AG09309 (cell line): ENCODE measurements at places on chromosomes 5 and 9.
A peak's percentile ranks its signal among the peaks of the same experiment; 100 is the strongest.

DNA sequence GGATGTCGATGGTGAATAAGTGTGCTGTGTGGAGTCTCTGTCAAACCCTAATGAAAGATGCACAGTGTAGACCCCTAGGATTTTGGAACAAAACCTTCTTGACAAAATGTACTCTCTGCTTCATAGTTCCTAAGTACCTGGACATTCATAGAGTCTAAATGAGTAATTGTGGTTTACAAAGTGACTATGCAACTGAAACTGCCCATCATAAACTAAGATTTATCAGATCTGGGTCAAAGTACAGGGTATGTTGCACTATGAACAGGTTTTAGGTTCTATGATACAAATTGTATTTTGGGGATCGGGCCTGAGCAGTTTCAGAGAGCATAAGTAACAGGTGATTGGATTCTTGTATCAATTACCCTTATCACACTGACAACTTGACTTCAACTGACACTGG, 79.4 kb downstream of the LURAP1L start:
- DNase-seq = no peak

GRCh38 chr9:114856942-114857315, 51.1 kb upstream of the TNFSF15 start:
- DNase-seq = no peak

DNA sequence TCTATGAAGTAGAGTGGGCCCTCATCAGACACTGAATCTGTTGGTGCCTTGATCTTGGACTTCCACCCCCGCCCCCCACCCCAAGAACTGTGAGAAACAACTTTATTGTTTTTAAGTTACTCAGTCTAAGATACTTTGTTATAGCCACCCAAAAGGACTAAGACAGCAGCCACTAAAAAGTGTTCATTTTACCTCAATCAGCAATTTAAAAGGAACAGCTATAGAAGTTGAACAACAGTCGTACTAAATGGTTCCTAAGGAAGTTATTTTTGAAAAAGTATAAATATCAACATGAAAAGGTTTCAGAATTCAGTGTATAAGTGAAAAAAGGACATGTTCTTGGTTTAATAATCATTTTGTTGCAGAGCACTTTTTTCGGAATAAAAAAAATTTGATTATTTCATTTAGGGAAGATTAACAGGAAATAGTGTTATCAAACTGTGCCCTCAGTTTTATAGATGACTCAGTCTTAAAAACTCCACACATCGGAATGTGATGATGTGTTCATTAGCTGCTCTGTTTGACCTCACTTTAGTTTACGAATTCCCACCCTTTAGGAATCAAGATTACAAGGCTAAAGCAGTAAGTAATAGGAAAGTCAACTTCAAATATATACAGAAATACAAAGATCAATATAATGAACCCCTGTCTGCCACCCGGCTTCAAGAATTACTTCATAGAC, 71.2 kb downstream of the MTAP start:
- DNase-seq = no peak

- DNase-seq = no peak
These were observed 49.5 kb downstream of the AGXT2 start for GRCh38 chr5:34998058-34998789.

- DNase-seq = no peak
These were observed 70.4 kb downstream of the RAPGEF1 start for GRCh38 chr9:131669269-131670157.

DNA sequence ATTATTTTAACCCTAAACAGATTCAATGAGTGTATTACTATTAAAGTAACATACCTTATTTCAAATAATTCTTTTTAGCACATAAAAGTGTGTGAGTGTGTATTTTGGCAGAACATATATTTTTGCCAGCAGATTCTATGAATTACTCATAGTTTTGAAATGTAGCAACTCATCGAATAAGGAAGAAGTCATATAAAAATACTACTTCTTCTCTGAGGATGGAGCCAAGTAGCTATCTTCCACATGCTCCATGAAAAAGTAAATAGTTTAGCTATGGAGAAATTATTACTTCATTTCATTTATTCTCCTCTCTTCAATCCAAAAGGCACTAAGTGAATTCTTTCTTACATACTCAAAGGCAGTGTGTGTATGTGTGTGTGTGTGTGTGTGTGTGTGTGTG, 1090.4 kb upstream of the CDH6 start:
- no peak for DNase-seq

DNA sequence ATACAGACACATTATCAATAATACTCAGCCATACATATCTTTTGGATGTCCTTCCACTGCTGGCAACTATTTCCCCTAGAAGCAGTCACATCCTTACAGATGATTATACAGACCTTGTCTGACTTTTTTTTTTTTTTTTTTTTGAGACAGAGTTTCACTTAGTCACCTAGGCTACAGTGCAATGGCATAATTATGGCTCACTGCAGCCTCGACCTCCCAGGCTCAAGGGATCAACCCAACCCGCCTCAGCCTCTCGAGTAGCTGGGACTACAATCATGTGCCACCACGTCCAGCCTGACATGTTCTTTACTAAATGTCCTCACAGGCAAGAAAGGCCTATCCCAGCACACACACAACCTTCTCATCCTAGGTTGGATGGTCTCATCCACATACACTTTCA, 24.0 kb downstream of the NR6A1 start:
- DNase-seq = no peak

GRCh38 chr5:36934740-36935356, 58.3 kb downstream of the NIPBL start:
- no peak for DNase-seq

DNA sequence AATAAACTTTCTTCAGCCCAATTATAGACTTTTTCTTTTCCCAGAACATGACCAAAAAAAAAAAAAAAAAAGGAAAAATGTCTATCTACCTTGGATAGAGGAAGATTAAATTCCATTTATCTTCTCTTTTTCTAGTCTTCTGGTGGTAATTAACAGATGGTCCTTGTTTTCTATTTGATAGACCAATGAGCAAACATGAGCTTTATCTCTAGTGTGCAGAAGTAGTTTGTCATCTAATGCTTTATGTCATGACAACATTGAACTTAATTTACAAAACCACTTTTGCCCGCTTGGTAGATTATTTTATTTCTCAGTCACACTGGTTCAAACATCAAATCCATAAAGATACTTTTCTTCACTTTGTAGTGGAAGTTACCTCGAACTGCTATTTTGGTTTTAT, 69.5 kb upstream of the ELL2 start:
- no peak for DNase-seq

DNA sequence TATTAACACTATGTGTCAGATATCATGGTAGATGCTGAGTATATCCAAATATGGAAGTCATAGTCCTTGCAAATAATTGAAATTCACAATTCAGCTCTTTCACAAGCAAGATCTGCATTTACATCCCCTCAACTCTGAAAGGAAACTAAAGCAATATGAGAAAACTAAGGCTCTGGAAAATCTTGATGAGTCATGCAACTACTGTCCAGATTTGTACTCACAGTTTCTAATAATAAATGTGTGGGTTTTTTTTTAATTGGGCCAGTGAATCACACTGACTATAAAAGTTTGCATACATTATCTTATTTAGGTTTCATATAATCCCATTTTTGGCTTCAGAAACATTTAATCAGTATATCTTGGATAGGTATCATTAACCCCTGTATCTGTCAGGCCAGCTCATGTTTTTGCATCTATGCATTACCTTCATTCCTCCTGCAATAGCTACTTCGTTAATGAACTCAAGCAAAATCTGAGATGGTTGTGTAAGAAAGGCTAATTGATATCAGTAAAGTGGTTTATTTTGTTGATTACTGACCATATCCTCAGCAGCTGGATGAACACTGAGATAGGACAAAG, 58.7 kb upstream of the PRR16 start:
- peak; percentile 57 for DNase-seq

DNA sequence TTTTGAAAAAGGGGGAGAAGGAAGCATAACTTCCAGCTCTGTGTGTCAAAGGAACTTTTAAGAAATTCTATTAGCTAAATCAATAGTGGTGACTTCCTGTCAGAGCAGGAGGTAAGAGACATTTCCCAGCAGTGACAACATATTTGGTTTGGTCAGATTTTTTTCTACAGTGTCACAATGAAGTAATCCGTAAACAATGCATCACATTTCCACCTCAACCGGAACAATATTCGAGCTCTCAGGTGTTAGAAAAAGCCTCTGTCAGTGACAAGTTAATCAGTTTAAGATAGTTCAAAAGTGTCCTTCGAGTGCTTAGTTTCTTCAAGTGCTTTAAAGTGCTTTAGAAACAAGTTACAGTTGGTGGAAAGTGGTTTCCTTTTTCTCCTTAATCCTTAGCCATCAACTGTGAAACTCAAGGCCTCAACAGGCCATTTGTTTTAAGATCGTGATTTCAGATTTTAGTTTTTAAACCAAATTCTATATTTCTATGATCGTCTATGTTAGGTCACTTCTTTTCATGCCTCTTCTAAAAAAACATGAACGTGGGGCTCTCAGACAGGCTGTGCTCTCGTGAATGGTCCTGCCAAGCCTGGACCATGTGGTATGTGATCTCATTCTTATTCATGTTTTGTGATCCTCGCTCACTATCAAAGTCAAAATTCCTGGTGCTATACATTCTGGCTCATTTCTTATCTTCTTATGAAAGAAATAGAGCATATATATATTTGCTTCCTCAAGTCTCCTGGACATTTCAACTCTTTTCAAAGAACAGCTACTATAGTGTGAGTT, 181.9 kb upstream of the HMHB1 start:
- no peak for DNase-seq

- DNase-seq = no peak
These were observed 70.4 kb downstream of the GADD45G start for GRCh38 chr9:89675058-89675742.

DNA sequence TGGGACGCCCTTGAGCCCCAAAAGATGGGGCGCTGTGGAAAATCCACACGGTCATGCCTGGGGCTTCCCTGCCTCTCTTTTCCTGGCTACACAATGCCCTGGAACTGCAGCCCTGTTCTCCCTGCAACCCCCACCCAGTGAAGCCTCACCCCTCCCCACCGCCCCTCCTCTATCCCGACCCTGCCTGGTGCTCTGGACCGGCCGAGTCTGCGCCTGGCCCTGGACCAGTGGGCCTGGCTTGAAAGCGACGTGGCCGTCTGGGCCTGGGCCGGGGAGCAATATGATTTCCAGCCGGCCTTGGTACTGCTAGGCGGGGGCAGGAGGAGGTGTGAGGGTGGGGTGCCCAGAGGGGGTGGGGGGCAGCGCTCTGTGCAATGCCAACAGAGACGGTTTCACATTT, 71.0 kb upstream of the RNU6ATAC start:
- no peak for DNase-seq

DNA sequence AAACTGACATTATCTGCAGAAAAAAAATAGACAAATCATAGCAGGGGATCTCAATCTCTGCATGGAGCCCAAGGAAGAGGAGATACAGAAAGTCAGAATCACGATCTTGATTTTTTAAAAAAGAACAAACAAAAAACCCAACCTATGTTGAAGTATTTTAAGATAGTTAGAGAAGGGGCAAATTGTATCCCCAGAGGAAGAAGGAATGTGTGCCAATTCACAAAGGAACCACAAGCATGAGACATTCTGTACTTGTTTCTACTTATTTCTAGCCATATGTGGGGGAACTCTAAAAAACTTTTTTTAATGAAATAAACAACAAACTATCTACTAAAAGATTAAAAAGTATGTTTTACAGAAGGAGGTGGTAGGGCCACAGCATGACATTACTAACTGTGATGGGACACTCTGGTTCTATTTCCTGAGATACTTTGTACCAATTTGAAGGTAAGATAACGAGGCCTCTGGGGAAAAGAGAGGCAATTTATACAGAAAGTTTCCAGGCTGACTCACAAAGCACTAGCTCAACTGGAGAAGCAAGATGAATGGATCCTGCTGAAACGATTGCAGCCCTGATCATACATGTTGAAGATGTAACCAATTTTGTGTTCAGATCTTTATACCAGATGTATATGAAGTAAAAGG, 22.5 kb downstream of the RANBP3L start:
- no peak for DNase-seq

- DNase-seq = no peak
These were observed 100.2 kb downstream of the HINT1 start for GRCh38 chr5:131064669-131065371.

GRCh38 chr9:35723426-35723825, 8.6 kb downstream of the TLN1 start:
- DNase-seq = no peak

DNA sequence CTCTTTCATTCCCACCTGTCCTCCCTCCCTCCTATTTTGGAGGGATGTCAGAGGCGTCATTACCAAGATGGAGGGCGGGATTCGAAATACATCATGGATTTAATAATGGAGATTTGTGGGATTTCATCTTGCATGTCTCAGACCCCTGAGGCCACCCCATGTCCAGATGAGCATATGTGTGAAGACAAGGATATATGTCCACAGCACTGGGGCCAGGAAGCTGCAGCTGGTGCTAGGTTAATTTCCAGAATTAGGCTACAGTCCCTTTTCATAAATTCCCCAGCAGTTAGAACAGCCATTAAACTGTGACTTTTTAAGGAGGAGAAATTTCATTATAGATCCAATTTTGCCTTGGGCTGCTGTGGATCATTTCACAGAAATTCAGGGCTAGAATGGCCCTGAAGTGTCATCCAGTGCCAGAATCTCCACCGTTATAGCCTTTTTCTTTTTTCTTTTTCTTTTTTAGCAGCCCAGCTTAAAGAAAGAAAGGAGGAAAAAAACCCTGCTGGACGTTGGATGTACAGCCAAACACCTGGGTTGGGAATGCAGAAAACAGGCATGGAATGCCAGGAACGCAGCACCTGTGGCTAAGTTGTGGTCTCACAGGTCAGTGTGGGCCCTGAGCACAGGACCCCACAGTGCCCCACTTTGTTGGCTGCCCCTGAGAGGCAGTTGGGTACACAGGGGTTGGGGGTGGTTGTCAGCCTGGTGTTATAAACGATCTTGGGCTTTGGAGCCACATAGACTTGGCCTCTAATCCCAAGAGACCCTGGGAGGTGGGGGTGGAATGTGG, 50.2 kb upstream of the CXCL14 start:
- DNase-seq = no peak

DNA sequence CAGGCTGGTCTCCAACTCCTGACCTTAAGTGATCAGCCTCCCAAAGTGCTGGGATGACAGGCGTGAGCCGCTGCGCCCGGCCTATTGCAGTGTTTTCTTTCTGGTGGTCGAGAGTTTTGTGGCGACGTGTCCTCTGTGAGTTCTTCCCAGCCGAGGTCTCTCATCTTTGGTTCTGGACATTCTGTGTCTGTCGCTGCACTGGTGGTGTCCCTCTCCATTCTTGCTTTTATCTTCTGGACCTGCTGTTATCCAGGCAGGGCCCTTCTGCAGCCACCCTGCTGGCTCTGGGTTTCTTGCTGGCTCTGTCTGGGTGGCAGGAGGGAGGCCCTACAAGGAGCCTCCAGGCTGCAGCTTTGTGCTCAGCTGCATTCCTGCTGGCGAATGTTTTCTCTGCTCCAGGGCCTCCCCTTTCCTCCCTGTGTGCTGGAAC, 49.1 kb upstream of the EXOC3 start:
- no peak for DNase-seq
